ENCODE measurements at places on chromosomes 7 and 10.

DNA sequence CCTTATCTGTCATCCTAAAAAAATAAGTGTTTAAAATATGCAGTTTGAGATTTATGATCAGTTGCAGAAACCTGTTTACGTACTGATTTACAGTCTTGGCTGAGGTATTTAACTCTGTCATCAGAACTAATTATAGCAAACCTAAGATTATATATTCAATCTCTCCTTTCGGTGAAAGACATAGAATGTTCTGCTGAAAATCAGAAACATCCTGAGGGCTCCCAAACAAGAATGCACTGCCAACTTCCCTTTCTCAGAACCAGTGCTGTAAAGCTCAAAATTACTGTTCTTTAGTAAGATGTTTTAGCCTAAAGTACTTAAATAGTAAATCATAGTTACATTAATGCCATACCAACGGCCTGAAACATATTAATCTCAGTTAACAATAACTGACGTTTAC is 34.3 kb downstream of the FAM204A start:
- no peak for DNase-seq

DNA sequence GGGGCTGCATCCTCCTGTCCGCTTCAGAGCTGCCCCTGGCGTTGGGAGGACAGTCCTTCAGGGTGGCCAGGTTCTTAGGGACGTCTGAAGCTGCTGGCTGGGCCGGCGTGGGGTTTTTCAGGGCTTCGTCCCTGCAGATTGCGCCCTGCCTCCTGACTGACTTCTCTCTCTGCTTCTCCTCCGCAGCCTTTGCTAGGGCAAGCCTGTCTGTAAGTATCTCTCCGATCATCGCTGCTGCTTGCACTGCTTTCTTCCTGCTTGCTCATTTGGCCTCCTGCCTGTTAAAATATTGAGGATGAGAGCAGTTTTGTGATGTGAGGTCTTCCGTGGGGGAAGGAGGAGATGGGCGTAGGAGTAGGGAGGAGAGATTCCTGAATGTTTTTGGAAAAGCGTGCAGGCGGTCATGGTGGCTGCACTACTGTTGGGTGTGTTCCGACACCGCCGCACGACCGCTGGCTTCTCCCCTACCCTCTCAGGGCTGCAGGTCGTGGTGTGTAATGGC is 25.3 kb downstream of the PFKFB3 start:
- no peak for DNase-seq

- no peak for DNase-seq
Observed at GRCh38 chr7:22723637-22724036, 3.4 kb upstream of the IL6 start.

- DNase-seq = no peak
Observed at GRCh38 chr7:117848941-117849340, 24.3 kb downstream of the CTTNBP2 start.

DNA sequence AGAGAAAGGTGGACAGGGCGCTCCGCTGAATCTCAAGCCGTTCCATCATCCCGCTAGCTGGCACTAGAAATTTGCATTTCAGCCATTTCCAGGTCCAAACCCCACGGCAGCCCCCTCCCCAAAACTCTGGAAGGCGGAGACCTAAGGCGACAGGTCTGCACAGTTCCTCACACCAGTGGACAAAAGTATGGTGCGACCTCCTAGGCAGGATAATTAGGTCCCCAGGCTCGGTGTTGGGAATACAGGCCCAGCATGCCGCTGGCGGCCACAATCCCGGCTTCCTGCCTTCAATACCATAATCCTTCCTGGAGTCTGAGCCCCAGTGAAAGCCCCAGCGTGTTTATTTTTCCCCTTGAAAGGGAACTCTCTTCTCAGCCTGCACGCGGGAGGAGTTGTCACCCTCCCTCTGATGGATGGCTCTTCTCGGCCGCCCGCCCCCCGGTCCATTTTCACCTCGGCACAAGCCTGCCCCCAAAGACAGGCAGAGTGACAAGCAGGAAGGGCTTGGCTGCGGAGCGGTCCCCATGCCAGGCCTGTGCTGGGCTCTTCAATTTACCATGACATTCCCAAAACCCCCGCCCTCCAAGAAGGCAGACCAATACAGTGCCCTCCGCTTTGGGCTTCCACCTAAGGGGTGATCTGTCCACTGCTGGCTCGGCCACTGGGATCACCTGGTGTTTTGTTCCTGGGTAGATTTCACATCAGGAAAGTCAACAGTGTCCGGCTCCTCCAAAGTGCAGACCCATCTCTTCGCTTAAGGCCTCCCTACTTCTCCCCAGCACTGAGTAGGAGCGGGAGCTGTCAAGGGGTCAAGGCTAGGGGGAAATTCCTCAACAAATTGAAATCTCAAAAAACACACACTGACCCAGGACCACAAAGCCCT is 2.2 kb downstream of the FGFR2 start:
- DNase-seq = no peak

GRCh38 chr10:120997756-120998155 is 146.6 kb downstream of the WDR11 start:
- no peak for DNase-seq

DNA sequence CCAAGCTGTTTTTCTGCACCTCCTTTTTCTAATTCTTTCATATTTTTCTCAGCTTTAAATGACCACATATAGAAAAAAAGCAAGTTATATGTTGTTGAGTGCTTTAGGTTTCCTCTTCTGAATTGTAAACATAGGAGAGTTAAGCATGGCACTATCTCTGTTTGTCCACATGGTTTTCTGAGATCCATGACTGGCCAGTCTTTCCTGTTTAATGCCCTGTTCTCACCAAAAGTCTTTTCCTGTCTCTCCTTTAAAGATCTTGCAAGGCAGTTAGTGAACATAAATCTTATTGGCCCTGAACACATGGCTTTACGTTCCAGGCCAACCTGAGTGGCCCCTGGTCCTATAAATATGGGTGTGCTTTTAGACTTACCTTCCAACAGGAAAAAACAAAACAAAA is 19.4 kb downstream of the TRPV5 start:
- DNase-seq = no peak

DNA sequence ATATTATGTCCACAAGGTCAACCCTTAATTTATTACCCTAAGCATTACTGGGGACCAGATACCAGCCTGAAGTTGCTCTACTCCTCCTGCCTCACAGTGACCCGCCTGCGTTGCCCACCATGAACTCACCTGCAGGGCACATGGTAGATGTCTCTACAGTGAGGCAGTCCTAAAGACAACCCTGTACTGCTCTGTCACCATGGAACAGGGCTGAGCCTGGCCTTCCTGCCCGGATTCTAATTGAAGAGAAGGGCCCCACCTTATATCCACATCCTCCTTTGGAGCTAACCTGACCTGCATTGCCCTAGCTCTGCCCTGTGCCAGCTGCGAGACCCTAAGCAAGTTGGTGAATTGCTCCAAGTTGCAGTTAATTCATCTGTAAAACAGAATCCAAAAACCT is 4.1 kb downstream of the SH3PXD2A start:
- no peak for DNase-seq

DNA sequence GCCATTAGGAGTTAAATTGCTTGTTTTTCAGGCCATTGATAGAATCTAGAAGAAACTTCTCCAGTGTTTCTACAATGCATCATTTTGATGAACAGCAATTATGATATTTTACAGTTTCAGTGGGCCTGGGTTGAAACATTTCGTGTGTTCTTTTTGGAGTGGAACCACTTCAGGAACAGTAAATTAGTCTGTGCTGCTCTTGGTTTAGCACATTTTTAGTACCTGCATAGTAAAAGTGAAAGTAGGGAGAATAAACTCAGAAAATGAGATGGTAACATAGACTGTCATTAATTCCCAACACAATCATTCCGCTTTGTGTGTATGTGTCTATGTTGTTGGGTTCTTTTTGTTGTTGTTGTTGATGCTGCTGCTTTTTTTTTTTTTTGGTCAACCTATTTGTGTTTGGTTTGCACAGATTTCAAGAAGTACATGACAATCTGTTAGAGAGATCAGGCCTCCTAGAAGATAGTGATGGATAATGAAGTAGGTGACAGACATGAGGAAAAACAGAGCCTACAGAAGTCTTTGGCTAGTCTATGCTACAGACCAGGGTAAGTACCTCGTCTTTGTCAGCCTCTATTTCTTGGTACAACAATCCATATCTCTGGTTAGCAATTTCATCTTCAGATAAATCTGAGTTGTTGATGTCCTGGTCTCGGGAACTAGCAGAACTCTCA is 154.0 kb upstream of the TARP start:
- DNase-seq = no peak

DNA sequence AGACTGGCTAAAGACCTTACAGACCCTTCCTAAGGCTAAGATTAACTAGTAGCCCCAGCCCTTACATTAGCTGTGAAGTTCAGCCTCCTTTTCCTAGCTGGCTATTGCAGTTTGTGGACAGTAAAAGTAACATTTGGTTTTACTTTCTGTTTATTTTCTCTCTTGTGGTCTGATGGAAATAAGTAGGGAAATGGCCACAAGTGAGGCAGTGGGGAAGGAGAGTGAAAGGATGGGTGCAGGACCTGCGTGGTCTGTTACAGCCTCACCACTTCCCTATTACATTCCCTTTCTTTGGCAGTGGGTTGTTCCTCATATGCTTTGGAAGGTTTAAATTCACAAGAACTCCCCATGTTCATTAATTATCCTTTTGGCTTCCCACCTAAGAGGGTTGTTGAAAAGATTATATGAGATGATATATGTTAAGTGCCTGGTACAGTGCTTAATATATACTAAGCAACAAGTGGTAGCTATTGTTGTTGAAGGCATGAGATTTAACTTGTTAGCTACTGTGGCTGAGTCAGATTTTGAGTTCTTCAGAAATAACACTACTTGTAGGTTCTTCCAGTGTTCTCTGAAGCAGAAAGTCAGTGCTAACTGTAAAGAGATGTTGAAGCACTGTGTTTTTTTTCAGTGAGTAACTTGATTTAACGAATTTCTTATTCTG is 181.7 kb downstream of the ST7 start:
- no peak for DNase-seq

DNA sequence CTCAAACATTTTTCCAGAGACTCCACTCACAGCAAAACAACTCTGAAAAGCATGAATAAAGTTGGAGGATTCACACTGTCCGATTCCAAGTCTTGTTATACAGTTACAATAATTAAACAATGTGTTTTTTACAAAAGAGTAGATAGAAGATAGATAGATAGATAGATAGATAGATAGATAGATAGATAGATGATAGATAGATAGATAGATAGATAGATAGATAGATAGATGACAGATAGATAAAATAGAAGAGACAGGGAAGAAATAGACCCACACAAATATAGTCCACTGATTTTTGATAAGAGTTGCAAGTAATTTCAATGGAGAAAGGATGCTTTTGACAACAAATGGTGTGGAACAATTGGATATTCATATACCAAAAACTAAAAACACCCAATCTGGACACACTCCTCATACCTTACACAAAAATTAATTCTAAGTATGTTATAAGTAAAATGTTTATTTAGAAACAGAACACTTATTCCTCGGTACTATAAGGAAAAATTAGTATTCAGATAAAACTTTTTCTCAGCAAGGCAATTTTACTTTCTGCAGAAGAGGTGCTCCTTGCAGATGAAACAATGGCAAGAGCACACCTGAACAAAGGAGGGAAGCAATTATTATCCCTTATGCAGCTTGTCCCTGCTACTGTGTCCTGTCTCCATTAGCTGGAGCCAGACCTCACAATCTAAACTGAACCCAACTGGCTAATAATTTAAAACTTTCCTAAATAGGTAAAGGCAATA is 5.7 kb upstream of the TAS2R39 start:
- DNase-seq = no peak

DNA sequence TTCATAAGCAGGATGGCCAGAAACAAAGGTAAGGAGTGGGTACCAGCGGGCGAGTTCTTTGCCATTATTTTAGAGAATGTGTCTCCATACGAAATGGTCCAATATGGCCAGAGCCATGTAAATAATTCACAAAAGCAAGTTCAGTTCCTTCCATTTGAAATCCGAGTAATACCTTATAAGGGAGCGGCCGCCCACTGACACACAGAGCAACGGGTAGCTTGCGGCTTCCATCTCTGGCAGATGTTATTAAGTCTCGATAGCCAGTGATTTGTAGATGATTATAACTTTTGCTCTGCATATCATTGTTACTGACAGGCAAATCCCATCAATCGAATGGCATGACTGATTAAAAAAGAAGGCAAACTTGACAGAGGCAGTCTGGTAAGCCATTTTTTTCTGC is 63.2 kb downstream of the GFRA1 start:
- DNase-seq = no peak

DNA sequence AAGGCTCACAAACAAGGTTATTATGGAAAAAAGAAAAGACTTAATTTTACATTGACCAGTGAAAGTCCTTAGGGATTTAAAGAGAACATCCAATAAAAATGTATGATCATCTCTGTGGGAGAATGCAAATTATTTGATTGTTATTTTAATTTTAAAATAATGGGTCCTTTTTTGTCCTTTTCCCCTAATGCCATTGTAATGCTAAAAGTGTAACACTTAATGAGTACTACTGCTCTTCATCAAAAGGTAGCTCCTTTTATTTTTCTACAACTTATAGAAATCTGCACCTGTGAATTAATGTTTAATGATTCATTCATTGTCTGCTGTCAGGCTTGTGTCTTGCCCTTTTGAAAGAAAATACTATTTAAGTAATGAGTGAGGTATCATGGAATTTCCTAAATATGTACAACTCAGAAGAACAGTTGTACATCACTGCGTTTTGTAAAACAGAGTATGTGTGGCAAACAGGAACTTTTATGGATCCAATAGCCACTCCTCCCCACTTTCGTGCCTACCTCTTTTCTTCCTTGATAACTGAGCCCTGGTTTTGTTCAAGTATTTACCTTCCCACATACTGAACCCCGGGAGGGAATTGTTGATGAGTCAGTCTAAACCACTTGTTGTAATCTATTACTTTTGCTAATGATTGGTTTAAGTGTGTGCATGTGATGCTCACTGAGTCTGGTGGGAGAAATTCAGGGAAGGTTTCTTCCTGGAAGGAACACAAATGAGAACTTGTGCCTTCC is 19.9 kb upstream of the TRUB1 start:
- DNase-seq = no peak

DNA sequence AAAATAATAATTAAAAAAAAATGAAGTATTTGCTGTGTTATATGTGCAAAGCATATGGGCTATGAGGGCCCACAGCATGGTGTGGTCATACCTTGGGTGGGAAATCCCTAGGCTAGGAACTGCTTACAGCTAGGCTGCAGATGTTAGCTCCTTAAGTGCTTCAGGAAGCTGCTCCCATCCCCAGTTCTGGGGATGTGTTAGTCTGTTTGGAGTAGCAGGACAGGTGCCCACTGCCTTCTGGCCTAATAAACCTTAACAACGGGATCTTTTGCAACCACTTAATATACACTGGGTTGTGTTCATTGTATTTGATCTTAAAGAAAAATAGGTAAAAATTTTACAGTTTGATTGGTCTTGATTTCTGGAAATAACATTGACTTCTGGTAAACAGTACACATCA is 46.3 kb downstream of the HK1 start:
- no peak for DNase-seq

DNA sequence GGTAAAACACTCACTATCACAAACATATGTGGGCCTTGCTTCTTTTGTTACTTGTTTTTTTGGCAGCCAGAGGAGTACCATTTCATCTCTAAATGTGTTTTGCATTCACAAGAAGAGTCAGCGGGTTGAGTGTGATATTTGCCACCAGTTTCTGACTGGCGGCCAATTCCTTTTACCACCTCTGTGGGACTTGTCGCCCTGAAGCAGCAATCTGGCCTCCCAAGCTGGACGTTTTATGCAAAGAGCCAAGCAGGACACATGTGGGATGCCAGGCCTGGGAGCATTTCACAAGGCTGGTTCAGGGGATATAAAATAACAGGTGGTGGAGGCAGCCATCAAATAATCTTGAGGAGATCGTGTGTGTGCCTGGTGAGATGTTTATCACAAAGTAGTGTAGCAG is 61.8 kb upstream of the TRIL start:
- no peak for DNase-seq
